ENCODE measurements at places on chromosomes 1 and 21.

- DNase-seq: no peak
These were observed 20.7 kb downstream of the RGS7 start for GRCh38 chr1:241336335-241336734.

DNA sequence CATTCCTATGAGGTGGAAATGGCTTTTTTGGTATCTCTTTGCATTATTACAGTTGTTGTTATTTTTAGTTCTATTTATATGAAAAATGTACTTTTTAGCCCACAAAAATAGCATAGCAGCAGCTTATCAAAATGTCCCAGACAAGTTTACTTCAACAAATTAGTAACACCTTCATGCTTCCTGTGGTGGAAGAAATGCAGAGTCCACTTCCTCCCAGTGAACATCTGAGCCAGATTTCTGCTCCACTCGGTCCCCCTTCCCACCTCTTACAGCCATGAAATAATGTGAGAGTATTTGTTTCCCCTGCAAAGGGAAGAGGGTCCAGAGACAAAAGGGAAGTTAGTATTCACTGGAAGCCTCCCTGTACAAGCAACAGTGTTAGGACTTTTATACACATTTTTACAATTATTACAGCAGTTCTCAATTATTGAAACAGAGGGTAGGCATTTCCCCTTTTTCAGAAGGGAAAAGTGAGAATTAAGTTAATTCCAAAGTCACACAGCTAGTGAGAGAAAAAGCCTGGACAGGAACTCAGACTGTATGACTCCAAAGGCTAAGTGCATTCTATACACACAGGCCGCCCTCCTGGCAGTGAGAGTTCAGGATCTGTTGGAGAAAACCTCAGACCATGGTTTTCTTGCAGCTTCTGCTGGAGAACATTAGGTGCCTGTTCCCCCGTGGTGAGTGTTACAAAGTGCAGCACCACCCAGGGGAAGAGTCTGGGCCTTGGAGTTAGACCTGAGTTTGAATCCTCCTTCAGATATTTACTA, 126.5 kb downstream of the PBX1 start:
- no peak for DNase-seq

GRCh38 chr1:3240524-3241235, 171.7 kb downstream of the PRDM16 start:
- no peak for DNase-seq

GRCh38 chr1:18783705-18784481, 75.6 kb downstream of the TAS1R2 start:
- DNase-seq: no peak

- peak; percentile 9 for DNase-seq
These were observed 832.6 kb upstream of the TMPRSS15 start for GRCh38 chr21:19236209-19236608.

DNA sequence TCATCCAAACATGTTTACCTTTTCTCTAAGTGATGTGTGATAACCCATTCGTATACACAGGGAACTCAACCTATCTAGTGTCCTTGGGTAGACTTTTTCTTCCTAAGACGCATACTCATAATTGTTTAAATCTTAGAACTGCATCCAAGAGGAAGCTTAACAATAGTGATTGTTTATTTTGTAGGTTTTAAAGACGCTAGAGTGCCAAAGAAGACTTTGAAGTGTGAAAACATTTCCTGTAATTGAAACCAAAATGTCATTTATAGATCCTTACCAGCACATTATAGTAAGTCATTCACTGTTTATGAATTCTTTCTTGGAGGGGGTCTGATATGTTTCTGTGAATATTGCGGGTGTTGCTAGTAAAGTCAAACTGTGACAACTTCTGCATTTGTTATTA, 25.4 kb downstream of the PLA2G4A start:
- DNase-seq: no peak
